ENCODE measurements at places on chromosomes 12 and 14. TPM values are rescaled to one million over a fixed set of nuclear protein-coding genes. Genes with fewer than 3 reads are reported as not detected.

The DRAM1 gene
- total RNA-seq = 21.6 TPM

The TTLL5 gene
- 44.0 TPM for total RNA-seq

The NDUFA12 gene
- 66.1 TPM for total RNA-seq

The P2RX7 gene
- 24.5 TPM for total RNA-seq

The GARIN6 gene
- not detected for total RNA-seq

DNA sequence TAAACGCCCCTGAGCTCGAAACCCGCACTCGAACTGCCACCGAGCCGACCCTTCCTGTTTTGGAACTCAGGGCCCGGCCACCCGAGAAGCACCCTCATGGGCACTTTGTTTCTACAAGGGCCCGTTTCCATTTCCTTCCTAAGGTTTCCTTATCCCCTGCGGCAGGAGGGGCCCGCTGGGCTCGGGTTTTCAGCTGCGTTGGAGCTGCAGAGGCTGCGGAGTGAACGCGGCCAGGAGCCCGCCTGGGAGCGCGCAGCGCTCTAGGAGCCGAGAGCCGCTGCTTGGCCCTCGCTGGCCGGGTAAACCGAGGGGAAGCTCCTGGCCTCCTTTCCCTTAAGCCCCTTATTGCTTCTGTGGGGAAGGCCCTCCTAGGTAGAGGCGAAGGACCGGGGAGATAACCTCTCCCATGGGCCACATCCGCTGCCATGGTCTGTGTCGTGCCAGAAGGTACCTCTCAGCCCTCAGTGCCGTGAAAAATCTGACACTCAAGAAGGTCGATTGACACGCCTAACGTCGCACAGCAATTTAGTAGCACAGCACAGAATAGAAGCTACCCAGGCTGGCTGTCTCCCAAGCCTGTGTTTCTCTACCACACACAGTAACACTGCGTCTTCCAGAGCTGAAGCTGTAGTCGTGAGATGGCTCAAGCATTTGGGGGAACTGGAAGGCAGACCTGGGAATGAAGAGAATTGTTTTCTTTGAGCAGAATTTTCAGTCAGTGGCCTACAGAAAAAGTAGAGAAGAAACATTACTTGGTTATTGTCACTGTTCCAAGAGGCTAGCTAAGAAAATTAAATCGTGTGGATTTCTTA lies 12.9 kb upstream of the CALM1 start:
- peak; percentile 75 for DNase-seq

- DNase-seq = no peak
Observed at GRCh38 chr14:97306760-97307246, 509.6 kb downstream of the VRK1 start.

GRCh38 chr14:101101456-101102056 lies 198.0 kb upstream of the RTL1 start:
- peak; percentile 42 for DNase-seq

- DNase-seq = no peak
Observed at GRCh38 chr12:50282721-50283228, 545 bp downstream of the LIMA1 start.

DNA sequence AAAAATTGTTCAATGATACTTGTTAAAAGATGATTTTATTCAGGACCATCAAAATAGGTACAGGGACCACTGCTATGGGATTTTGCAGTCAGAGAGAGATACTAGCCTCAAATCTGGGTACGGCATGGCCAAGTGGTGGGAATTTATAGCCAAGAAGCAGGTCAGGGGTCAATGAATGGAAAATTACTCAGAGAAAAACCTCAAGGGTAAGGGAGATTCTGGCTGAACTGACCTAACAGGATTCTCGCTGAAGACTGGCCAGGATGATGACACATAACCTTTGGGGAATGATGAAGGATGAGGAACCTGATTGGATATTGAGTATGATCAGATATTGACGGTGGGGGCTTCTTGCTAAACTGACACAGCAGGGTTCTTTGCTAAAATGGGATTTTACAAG lies 32.7 kb downstream of the DEPDC4 start:
- no peak for DNase-seq

- DNase-seq = no peak
Observed at GRCh38 chr12:92244036-92244435, 98.4 kb upstream of the BTG1 start.

DNA sequence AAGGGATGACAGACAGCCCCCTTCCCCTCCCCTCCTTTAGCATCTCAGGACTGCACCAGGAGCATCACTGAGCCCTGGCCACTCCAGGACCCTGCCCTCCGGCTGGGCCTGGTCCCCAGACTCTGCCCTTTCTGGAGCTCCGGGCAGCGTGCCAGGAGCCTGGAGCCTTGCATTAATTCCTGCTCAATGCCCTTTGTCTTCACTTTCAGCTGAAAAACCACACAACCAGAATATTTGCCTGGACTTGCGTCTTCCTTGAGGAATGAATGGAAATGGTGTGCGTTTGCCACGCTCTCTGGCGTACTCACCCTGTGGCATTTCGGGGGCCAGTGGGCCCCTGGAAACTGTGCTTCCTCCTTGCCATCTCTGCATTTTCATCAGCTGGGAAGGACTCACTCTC lies 8.5 kb upstream of the RFLNA start:
- no peak for DNase-seq

Data from sciatic nerve (tissue), 2 donors.